ENCODE measurements at places on chromosomes 11 and 22.

DNA sequence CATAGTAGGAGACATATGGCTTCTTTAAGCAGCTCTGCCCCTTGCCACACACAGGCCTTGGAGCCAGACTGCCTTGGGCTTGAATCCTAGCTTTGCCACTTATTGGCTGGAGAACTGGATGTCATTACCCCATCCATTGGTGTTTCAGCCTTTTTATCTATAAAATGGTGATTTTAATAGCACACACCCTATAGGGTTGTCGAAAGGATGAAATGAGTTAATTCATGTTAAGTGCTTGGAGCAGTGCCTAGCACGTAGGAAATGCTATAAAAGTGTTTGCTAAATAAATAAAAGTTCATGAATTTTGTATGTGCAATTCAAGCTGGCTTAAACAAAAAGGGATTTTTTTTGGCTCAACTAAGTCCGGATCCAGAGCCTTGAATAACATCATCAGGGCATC is 120.7 kb downstream of the TIMP3 start:
- DNase-seq: no peak

GRCh38 chr11:76600124-76600655 is 70.4 kb downstream of the LRRC32 start:
- DNase-seq: no peak

GRCh38 chr11:33256813-33257159 is 395 bp upstream of the HIPK3 start:
- DNase-seq: no peak

- DNase-seq: no peak
Observed at GRCh38 chr11:9739123-9739900, 75.4 kb downstream of the SWAP70 start.

Measured in amniotic epithelial cell (primary cell).